ENCODE measurements at places on chromosomes 7 and 10.

DNA sequence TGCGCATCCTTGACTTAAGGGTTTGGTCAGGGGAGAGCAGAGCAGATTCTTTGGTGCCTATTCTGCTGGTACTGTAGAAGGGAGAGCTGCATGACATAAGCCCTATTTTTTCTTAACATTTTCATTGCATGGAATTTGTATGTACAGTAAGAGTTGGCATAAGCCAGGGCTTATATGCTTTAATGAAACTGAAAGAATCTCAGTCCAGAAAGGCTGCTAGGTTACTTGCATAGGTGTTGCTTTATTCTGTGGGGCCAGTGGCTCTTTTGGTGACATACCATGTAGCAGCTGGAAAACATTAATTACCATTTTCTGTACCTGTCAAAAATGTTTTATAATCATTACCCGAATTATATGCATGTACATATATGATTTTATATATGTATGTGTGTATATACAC is 152.1 kb downstream of the LYZL1 start:
- H3K27me3 ChIP-seq, result no peaks in the 10 kb centered on the region
- H3K36me3 ChIP-seq, result no peaks in the 10 kb centered on the region
- H3K4me3 ChIP-seq, result no peak overlapping the region
- H3K27ac ChIP-seq, result no peak overlapping the region
- no peaks in the 10 kb centered on the region for H3K4me1 ChIP-seq

- H3K4me3 ChIP-seq, result no peak overlapping the region
- no peak for DNase-seq
- no peaks in the 10 kb centered on the region for H3K4me1 ChIP-seq
- no peaks in the 10 kb centered on the region for H3K36me3 ChIP-seq
- H3K27ac ChIP-seq, result no peak overlapping the region
Measured at GRCh38 chr7:108211382-108212201, 81.4 kb upstream of the LAMB4 start.

GRCh38 chr7:137751361-137752009 is 95.3 kb downstream of the DGKI start:
- no peaks in the 10 kb centered on the region for H3K4me1 ChIP-seq
- DNase-seq, result no peak
- H3K36me3 ChIP-seq, result no peaks in the 10 kb centered on the region
- H3K4me3 ChIP-seq, result no peak overlapping the region

GRCh38 chr7:130654850-130655249 is 13.7 kb downstream of the COPG2 start:
- no peak for DNase-seq
- no peak overlapping the region for H3K27ac ChIP-seq
- no peaks in the 10 kb centered on the region for H3K36me3 ChIP-seq
- H3K27me3 ChIP-seq, result no peaks in the 10 kb centered on the region
- no peak overlapping the region for H3K4me3 ChIP-seq
- no peaks in the 10 kb centered on the region for H3K4me1 ChIP-seq

DNA sequence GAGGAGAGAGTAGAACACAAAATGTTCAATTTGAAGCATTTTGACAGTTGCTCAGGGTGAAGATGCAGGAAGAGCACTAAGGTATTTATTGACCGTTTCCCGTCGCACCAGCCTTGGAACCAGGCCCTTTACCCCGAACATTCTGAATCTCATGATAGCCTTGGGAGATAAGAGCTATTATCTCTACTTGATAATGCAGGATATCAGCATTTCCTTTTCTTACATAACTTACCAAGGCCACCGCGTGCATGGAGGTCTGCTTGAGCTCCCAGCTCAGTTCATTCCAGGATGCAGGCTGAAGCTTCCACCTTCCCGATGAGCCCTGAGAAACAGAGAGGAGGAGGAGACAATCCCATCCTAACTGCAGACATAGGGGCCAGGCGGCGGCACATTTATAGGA is 324.2 kb upstream of the COBL start:
- H3K27ac ChIP-seq, result no peak overlapping the region
- H3K4me3 ChIP-seq, result no peak overlapping the region
- DNase-seq, result no peak
- H3K4me1 ChIP-seq, result no peaks in the 10 kb centered on the region
- no peaks in the 10 kb centered on the region for H3K27me3 ChIP-seq

DNA sequence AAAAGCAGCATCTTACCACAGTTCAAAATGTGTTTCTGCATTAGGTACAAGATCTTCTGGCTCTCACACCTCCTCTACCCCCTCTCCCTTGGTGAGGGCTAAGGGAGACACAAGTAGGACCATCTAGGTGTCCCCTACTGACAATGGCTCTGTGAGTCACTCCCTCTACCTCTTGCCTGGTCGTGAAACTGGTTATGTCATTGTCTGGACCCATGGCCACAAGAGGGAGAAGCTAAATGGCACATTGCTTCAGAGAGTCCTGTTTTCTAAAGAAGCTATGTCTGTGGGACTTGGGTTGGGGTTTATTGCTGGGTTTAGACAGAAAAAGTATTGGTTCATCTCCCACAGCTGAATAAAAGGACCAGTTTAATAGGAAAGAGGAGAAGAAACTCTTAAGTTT is 4.0 kb upstream of the PLXNA4 start:
- no peak overlapping the region for H3K4me3 ChIP-seq
- no peak overlapping the region for H3K27ac ChIP-seq
- DNase-seq, result no peak
- no peaks in the 10 kb centered on the region for H3K36me3 ChIP-seq
- H3K4me1 ChIP-seq, result peaks cover 12% of the 10 kb centered on the region

DNA sequence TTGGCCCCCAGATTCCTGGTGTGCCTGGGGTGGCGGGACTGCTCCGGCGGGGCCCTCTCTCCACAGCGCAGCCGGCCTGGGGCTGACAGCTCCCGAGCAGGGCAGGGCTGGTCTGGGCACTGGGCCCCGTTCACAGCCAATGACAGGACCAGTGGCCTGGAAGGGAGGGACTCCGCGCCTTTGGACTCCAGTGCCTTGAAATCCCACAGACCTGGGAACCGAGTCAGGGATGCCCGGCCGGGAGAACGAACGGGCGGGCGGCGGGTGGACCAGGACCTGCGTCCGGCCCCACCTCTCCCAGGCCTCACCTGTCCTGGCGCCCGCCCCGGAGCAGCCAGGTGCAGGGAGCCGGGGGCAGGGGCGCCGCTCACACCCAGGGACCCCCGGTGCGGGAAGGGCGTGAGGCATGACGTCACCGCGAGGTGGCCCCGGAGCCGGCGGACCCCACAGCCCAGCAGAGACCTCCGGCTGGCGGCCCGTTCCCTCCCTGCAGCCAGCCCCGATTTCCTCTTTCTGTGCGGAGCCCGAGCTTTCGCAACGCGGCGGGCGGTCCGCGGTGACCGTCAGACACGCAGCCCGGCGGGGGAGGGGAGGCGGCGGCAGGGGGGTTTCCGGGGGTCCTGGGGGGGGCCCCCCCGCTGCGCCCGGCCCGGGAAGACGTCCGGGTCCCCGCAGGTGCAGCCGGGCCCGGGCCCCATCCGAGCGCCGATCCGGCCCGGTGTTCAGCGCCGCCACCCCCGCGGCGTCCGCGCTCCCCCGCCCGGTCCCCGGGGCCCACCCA is 743 bp downstream of the ADAP1 start:
- no peaks in the 10 kb centered on the region for H3K36me3 ChIP-seq

GRCh38 chr10:69168493-69168892 is 11.5 kb upstream of the SUPV3L1 start:
- H3K27ac ChIP-seq, result no peak overlapping the region
- DNase-seq, result no peak
- no peak overlapping the region for H3K4me3 ChIP-seq
- peaks cover 93% of the 10 kb centered on the region for H3K36me3 ChIP-seq
- H3K27me3 ChIP-seq, result no peaks in the 10 kb centered on the region

DNA sequence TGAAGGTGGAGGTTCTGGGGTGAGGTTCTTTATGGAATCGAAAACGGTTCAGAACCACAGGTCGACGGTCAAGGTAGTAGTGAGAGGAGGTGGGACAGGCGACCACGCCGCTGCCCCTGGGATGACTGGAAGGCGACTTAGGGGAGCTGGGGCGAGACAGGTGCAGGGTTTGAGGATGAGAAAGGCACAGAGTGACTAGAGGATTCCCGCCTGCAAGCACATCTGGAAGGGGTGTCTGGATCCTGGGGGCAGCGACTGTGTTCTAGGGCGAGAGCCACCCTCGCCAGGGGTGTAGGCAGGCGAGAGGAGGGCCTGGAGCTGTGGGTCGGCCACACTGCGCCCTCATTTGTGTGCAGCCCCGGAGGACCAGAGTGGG is 468 bp upstream of the IRF5 start:
- H3K4me1 ChIP-seq, result peaks cover 48% of the 10 kb centered on the region
- no peak for DNase-seq
- H3K4me3 ChIP-seq, result peak overlapping the region; percentile 68
- H3K27ac ChIP-seq, result peak overlapping the region; percentile 78

DNA sequence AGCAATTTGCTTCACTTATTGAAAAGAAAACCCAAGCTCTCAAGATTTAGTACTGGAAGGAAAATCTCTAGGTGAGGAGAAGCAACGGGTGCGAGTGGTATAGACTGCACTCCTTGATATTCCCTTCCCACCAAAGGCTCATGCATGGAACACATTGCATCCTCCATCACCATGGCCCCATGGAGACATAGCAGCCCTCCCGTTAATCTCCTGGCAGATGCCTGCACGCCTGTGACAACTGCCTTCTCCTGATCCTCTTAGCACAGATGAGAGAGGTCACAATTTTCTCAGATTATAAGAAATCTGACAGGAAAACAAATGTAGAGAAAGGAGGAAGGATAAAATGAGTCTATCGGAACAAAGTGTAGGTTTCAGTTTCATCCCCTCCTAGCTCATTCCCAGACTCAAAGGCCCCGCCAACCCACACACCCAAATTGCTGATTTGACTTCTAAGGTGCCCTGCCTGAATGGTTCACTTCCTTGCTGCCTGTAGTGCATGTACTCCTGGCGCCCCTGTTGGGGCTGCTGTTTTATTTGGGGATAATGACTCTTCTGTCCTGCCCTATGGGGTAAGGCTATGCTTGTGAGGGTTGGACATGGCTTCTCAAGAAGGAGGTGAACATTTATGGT is 50.0 kb downstream of the PLXNA4 start:
- H3K27me3 ChIP-seq, result no peaks in the 10 kb centered on the region
- no peak overlapping the region for H3K27ac ChIP-seq
- H3K4me1 ChIP-seq, result no peaks in the 10 kb centered on the region
- H3K4me3 ChIP-seq, result no peak overlapping the region
- DNase-seq, result no peak
- H3K36me3 ChIP-seq, result no peaks in the 10 kb centered on the region

DNA sequence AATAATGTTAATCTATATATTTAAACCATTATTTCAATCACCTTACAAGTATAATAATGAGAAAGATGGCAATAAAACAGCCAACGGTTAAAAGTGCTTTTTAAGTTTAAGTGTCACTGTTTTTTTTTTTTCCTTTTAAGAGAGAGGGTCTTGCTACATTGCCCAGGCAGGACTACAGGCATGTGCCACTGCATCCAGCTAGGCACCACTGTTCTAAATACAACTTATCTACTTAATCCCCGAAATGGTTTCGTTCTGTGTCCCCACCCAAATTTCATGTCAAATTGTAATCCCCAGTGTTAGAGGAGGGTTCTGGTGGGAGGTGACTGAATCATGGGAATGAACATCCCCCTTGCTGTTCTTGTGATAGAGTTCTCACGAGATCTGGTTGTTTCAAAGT is 49.7 kb downstream of the TNPO3 start:
- peaks cover 60% of the 10 kb centered on the region for H3K36me3 ChIP-seq
- no peak overlapping the region for H3K4me3 ChIP-seq
- no peaks in the 10 kb centered on the region for H3K27me3 ChIP-seq
- H3K4me1 ChIP-seq, result no peaks in the 10 kb centered on the region
- no peak for DNase-seq
- no peak overlapping the region for H3K27ac ChIP-seq

DNA sequence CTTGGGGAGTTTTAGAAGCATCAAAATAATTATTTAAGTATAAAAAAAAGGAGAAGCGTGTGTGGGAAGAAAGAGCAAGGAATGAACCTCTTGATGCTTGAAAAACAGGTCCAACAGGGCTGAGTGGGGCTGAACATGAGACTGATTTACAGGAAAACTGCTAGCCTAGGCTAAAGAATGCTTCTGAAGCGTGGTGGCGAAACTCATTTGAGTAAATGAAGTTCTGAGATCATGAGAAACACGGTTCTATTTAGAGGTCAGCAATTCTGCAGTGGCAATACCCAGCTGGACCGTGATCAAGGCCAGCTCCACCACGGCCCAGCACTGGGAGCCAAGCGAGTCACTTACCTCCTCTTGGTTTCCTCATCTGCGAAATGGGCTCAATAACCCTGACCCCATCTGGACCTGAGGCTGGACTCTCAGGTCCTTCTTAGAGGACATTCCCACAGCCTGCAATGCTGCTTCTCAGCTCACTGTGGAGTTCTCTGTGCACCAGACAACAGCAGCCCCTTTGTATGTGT is 140.1 kb upstream of the ADAM12 start:
- H3K36me3 ChIP-seq, result no peaks in the 10 kb centered on the region
- H3K27ac ChIP-seq, result no peak overlapping the region
- H3K4me3 ChIP-seq, result no peak overlapping the region
- no peaks in the 10 kb centered on the region for H3K27me3 ChIP-seq
- DNase-seq, result no peak
- H3K4me1 ChIP-seq, result no peaks in the 10 kb centered on the region

DNA sequence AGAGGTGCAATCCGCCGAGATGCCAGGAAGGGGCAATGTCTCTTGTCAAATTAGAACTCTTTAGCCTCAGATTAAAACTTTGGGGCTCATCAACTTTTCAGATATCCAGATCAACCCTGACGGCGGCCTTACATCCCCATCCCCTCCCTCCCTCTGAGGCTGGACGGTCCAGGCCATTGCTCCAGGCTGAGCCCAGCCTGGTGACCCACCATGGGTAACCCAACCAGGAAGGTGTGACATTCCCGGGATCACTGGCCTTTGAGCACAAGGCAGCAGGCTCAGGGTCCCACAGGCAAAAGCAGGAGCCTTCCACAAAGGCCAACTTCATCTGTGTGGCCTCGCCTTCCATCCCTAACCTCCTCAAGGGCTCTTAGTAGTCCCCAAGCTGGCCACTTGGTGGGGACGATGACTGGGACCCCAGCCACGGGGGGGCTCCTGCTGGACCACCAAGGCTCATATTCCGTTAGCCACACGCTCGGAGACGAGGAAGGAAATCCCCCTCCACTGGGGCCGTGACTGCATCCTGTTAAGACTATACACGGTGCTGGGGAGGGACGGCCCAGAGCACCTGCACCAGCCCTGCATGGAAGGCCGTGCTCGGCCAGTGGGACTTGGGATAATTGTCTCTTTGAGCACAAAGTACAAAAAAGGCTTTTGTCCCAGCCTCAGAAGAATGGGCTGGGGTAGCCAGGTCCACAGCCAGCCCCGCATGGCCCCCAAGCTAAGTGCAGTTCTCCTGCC is 62.8 kb downstream of the ZRANB1 start:
- peaks cover 68% of the 10 kb centered on the region for H3K36me3 ChIP-seq
- no peak overlapping the region for H3K4me3 ChIP-seq
- H3K27me3 ChIP-seq, result no peaks in the 10 kb centered on the region
- H3K27ac ChIP-seq, result no peak overlapping the region
- H3K4me1 ChIP-seq, result peaks cover 43% of the 10 kb centered on the region

All from lower lobe of right lung (tissue), 2 donors.